Activated T-cell treated with anti-CD3 and anti-CD28 coated beads, Interleukin-2, amount 50 U/mL, for 24 hours (primary cell): ENCODE measurements at places on chromosomes 2 and 18.

- no peak for DNase-seq
These were observed 236.1 kb downstream of the CDH20 start for GRCh38 chr18:61569176-61569892.

DNA sequence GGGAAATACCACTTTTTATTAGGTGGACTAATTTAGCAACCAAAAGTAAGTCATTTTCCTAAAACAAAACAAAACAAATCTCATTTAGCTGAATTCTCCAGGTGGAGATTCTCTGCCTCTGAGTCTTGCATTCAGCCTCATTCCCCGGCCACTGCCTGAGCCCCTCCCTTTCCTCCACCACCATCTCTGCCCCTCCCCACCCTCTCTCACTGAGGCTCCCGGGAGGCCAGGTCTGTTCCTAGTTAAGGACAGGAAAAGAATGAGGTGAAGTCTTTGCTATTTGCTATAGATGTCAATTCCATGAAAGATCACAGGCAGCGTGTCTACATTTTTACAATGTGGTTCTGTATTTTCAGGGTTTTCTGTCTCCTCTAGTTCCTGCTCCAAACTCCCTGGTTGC is 83.0 kb upstream of the SOX11 start:
- no peak for DNase-seq

- DNase-seq = no peak
These were observed 23.6 kb downstream of the INPP5D start for GRCh38 chr2:233083782-233084181.

DNA sequence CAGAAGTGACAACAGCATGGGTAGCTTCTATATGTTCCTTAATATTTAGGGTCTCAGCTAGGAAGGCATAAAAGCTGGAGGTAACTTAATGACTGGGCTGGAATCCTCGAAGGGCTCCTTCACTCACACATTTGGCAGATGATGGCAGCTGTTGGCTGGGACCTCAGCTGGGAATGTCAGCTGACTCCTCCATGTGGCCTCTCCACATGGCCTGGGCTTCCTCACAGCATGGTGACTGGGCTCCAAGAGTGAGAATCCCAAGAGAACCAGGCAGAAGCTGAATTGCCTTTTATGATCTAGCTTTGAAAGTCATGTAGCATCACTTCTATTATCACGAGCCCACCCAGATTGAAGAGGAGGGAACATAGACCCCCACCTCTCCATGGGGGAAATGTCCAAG is 54.9 kb downstream of the TET3 start:
- no peak for DNase-seq

DNA sequence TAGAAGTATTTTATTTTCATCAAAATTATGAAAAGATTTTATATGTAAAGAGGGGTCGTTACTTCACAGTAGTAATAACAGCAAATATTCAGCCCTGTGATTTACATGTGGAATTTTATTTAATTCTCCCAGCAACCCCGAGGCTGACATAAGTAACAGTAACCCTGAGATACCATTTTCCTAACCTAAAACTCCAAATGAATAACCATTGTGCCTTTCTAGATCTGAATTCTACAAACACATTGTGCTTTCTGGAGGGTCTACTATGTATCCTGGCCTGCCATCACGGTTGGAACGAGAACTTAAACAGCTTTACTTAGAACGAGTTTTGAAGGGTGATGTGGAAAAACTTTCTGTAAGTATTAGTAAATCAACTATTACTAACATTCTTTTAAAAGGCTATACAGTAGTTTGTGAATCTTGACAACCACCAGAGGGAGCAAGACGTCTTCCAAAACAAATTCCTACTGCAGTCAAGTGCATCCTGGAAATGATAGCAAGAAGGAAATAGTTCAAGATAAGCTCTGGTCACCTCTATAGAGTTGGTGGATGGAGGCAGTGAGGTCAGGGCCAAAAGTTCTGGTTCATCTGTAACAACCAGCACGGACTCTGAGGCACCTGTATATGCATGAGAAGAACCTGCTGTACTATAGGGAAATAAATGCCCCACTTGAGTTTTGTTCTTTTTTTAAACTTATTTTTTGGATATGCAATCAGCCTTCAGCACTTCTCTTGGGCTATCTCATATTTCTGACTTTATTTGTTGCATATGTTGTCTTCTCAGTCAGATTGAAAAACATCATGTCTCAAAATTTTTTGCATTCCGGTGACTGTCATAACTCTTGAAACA is 37.4 kb downstream of the ACTR2 start:
- no peak for DNase-seq

DNA sequence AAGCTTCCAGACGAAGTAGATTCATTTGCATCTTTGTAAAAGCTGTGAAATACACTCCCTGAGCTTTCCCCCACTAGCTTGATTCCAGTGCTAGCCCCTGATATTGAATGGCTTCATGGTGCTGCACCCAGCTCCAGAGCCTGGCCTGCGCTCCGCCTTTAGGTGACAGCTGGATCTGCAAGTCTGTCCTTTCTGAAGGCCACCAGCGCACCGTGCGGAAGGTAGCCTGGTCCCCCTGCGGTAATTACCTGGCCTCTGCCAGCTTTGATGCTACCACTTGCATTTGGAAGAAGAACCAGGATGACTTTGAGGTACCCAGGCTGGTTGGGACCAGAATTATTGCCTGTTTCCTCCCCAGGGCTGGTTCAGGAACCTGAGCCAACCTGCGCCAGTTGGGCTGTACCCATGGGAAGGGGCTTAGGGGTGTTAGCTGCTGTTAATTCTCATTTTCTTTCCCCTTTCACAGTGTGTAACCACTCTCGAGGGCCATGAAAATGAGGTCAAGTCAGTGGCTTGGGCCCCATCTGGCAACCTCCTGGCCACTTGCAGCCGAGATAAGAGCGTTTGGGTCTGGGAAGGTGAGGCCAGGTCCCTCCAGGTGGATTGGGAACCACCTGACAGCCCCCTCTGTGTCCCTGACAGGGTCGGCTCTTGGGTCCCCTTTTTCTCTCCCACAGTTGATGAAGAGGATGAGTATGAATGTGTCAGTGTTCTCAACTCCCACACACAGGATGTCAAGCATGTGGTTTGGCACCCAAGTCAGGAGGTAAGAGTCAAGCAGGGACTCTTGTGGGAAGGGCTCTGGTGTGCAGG is 1.3 kb downstream of the CIAO1 start:
- peak; percentile 62 for DNase-seq

- DNase-seq = no peak
These were observed 15.4 kb downstream of the UXS1 start for GRCh38 chr2:106178716-106179115.

DNA sequence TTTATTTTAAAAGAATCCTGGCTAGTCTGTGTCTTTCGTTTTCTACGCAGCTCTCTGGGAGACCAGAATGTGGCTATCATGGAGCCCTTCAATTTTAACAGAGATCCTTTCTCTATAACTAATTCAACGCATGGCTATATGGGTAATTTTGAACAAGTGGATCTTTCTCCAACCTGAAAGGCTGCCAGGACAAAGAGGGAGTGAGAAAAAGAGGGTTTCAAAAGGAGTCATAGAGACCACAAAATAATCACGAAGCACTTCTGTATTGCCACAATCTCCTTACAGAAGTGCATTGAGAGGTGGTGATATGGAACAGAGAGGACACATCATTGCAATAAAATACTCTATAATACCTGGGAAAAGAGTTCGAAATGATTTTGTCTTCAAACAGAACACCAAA is 21.7 kb upstream of the CDH2 start:
- no peak for DNase-seq

- peak; percentile 50 for DNase-seq
These were observed 96.3 kb downstream of the FAM210A start for GRCh38 chr18:13629841-13630715.

DNA sequence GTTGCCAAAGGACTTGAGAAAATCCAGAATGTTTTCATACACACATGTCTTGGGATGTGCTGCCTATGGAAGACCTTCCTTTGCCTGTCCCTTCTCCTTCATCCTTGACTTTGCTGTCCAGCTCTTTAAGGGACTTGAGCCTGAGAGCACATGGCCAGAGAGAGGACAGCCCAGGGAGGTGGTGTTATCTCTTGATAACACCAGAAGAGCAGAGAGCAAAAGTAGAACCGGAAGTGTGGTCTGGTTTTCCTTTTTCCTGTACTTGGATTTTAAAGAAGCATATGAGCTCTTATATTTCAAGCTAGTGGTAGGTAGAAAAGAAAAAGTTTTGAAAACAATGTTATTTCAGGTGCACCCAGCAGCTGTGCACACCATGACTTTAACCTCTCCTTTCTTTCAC is 94.1 kb upstream of the ZNF532 start:
- no peak for DNase-seq

DNA sequence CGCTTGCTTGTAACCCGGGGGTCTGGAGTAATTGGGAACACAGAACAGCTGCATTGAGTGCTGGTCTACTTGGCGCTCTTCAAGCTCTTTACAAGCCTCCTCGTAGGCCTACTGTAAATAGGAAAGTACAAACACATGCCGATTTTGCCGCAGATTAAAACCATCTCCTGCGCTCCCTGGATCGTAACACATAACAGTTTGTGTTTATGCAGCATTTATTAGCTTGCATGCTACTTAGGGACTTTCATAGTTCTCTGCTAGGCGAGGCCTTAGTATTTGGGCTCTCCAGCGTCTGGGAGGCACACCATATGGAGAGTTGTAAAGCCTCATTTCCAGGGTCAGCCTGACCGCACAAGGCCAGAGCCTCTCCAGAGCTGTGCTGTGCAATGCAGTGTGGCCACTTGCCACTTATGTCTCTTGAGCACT is 84.0 kb upstream of the HAAO start:
- DNase-seq = no peak

DNA sequence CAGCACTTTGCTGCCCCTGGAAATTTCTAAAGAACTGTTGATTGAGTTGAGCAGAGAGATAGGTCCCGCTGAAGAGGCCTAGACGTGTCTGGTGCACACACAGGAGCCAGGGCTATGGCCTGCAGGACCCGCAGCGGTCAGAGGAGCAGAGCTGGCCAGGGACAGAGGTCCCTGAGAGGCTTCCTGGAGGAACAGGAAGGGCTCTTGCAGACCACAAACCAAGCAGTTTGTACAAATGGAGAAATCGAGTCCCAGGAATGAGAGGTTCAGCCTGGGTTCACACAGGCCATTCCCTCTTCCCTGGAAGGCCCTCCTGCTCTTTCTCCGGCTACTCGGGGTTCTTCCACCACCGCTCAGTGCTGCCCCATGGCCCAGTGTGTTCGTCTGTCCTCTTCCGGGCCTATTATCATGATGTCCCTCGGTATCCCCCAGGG is 1.2 kb upstream of the BIN1 start:
- DNase-seq = no peak

DNA sequence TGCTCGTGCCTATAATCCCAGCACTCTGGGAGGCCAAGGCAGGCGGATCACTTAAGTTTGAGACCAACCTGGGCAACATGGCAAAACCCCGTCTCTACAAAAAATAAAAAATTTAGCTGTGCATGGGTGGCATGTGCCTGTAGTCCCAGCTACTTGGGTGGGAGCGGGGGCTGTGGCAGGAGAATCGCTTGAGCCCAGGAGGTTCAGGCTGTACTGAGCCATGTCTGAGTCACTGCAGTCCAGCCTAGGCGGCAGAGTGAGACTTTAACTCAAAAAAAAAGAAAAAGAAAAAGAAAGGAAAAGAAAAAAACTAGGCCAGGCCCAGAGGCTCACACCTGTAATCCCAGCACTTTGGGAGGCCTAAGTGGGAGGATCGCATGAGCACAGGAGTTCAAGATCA is 30.8 kb downstream of the TWSG1 start:
- no peak for DNase-seq

DNA sequence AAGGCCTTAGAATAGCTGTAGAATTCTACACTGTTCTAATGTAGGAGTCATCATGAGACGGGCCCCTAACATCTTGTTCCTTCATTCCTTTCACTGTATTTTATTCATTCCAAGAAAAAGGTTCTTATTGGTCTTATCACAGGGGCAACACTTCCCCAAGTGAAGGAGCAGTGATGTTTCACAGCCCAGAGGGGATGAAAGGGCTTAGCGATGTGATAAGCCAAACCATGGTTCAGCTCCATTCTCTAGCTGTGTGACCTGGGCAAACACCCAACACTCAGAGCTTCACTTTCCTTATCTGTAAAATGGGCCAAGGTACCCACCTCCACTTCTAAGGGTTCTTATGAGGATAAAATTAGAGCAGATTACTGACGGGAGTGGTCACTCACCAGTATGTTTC is 25.4 kb upstream of the HS6ST1 start:
- DNase-seq = no peak

- no peak for DNase-seq
These were observed 487 bp downstream of the STARD6 start for GRCh38 chr18:54357082-54357659.

GRCh38 chr2:232386490-232386739 is 7.9 kb downstream of the ALPP start:
- DNase-seq = no peak

- no peak for DNase-seq
These were observed 294.7 kb upstream of the FAM98A start for GRCh38 chr2:33893824-33894223.

DNA sequence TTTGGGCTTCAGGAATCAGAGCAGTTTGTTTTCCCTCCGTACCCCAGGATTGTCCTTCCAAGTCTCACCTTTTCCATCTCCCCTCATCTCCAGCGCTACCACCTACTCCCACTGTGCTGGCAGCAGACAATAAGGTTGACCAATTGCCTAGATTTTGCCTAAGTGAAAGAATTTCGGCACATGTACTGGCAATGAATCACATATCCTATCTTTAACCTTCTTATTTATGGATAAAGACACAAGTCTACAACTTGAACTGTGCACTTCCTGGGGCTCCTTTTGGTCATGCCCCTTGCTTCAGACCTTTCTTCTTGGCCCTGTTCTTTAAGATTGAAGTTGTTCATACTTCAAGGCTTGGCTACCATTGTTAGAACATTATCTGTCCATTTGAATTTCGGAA is 71.4 kb downstream of the KCMF1 start:
- DNase-seq = no peak

- DNase-seq = no peak
These were observed 7.7 kb upstream of the TTC39C start for GRCh38 chr18:24006712-24007313.

DNA sequence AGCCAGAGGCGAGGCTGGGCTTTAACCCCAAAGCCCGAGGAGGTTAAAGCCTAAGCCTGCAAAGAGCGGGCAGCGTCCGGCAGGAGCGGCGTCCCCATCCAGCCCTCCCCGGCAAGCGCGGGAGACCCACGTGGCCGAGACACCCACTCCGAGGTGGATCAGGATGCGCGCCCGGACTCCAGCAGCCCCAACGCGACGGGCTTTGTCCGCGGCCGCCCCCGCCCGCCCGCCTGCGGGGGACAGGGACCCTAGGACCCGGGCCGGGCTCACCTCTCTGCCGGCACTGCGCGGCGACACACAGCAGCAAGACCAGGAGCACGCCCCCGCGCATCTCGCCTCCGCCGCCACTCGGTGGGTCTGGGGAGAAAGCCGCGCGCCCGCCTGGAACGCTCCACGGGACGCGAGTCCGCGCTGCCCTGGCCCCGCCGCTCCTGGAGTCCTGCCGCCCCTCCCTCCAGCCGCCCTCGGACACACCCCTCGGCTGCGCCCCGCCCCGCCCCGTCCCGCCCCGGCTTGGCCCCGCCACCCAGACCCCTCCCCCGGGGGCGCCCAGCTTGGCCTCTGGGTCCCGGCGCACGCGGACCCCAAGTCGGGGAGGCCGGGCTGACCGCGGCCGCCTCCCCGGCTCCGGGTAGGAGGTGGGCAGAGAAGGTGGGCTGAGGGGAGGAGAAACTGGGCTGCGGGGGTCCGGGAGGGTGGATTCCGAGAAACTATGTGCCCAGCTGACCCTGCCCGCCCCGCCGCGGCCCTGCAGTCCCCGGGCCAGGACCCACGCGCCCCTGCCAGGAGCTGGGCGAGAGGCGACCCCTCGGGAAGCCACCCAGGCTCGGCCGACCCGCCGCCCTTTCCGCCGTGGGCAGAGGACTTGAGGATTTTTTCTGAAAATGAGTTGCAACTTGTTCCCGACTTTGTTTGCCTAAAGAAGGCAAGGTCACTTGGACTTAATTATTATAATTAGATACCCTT is at the start of gene LAMA1:
Gene LAMA1 (minus strand): TSS at position 408 of the 966 bp plus-strand sequence. CDS start 77 bp downstream, at position 331.
- no peak for DNase-seq
